Left lung (tissue), 14 donors: ENCODE measurements at places on chromosomes 11 and 22. TPM values are rescaled to one million over a fixed set of nuclear protein-coding genes. Genes with fewer than 3 reads are reported as not detected.

DNA sequence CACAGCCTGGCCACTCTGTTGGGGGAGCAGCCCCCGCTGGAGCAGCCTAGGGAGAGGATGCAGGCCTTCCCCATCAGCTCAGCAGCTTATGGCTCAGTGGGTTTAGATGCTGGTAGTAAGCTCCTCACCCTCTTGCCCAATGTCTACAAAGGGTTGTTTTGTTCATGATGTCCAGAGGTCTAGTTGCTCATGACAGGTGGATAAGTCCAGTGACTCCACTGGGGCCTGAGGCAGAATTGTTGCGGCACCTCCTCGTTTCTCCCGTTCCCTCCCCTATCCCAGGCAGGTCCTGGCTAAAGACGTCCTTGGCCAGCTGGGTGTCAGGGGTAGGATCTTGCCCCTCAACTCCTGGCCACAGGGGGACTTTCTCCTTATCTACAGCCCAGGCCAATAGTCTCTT is 233.5 kb upstream of the B3GAT1 start:
- no peak for DNase-seq

- no peak for DNase-seq
Observed at GRCh38 chr11:20008871-20009644, 151.2 kb downstream of the DBX1 start.

GRCh38 chr11:119572481-119573424 is 149.8 kb upstream of the THY1 start:
- no peak for DNase-seq

GRCh38 chr11:96579656-96580055 is 189.8 kb downstream of the JRKL start:
- no peak for DNase-seq

GRCh38 chr22:35400501-35400790 is 506 bp downstream of the MCM5 start:
- no peak for DNase-seq

DNA sequence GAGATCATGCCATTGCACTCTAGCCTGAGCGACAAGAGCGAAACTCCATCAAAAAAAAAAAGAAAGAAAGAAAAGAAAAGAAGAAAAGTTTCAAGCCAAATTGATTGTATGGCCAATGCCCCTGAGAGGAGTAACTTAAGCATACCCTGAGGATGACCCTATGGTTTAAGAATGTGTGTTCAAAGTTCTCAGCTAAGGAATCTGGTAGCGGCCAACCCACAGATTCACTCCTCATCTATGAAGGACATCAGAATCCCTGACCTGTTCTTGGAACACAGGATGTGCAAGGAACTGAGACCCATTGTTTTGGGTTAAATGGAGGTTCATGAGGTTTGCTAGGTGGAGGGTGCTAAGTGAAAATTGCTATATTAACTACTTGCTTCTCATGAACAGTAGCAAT is 18.1 kb downstream of the IZUMO1R start:
- no peak for DNase-seq

- no peak for DNase-seq
Observed at GRCh38 chr11:3879967-3880542, 24.6 kb downstream of the STIM1 start.

DNA sequence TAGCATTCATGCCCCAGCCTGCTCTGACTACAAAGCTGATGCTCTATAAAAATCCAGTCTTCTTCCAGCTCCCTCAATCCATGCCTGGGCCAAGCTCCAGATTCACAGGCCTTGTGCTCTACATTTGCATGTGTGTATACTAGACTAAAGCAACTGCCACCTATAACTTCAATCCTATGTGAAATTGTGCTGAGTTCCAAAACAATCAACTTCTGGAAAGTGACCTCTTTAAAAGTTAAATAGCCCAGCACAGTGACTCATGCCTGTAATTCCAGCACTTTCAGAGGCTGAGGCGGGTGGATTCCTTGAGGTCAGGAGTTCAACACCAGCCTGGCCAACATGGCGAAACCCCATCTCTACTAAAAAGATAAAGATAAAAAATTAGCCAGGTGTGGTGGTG is 114.3 kb upstream of the ZC3H12C start:
- no peak for DNase-seq

DNA sequence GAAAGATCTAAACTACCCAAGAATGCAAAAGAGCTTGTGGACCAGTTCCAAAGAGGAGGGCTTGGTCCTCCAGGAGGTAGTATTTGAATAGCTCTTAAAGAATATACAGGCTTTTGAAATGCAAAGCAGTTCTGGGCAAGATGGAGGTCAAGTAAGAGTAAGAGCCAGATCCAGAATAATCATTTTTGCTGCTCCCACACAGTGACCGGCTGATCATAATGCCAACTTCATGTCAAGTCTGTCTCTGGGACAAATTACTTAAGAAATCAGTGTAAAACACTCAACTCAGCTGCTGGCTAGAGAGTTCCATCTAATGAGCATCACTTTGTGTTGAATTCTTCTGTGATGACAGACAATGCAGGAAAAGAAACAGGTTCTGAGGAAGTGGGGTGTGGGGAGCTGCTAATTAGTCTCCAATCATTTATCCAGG is 250.9 kb upstream of the NARS2 start:
- DNase-seq: no peak

GRCh38 chr22:29079218-29079901 is 6.5 kb downstream of the KREMEN1 start:
- DNase-seq: no peak

DNA sequence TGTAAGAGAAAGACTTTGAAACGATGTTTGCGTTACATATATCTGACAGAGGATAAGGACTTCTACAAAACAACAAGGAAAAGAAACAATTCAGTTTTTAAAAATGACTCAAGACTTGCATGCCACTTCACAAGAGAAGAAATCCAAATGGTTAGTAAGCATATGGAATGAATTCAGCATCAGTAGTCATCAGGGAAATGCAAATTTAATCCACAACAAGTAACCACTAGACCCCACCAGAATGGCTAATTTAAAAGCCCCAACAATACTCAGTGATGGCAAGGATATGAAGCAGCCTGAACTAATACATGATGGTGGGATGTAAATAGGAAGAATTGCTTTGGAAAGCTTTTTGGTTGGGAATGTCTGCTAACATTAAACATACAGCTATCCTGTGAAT is 142.6 kb downstream of the ATXN10 start:
- DNase-seq: no peak

DNA sequence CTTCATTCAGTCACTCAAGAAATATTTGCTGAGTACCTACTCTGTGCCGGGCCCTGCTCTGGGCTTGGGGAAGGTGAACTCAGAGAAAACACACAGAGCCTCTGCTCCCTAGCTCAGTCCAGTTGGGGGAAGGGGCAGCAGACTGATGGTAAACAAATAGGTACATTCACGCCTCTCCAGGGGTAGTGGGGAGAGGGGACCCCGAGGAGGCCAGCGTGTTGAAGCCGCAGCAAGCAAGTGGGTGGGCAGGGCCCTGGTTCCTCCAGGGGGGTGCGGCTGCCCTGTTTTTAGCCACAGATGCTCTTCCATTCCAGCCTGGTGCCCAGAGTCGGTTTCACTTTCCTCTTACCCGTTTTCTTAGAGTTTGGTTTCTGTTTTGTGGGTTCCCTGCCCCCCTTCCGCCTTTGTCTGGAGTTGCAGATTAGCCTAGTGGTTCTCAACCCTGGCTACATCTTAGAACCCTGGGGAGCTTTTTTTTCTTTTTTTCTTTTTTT is 8.7 kb downstream of the DRAP1 start:
- no peak for DNase-seq

GRCh38 chr11:123183391-123184099 is 11.5 kb downstream of the CLMP start:
- no peak for DNase-seq

DNA sequence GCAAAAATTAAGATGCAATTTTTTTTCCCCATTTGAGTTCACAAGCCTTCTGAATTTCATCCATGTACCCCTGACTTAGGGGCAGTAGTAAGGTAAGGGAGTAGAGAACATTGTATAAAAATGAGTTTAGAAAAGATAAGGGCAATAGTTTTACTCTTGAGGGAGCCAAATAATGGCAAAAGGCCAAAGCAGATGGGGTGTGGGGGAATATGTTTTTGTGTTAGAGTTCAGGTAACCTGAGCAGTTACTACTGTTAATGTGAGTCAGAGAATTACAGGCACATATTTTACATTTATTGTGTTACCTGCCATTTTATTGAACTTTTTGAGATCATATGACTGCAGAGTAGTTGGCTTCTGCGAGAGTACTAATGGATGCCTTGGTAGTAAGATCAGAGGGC is 3.1 kb downstream of the EED start:
- no peak for DNase-seq

DNA sequence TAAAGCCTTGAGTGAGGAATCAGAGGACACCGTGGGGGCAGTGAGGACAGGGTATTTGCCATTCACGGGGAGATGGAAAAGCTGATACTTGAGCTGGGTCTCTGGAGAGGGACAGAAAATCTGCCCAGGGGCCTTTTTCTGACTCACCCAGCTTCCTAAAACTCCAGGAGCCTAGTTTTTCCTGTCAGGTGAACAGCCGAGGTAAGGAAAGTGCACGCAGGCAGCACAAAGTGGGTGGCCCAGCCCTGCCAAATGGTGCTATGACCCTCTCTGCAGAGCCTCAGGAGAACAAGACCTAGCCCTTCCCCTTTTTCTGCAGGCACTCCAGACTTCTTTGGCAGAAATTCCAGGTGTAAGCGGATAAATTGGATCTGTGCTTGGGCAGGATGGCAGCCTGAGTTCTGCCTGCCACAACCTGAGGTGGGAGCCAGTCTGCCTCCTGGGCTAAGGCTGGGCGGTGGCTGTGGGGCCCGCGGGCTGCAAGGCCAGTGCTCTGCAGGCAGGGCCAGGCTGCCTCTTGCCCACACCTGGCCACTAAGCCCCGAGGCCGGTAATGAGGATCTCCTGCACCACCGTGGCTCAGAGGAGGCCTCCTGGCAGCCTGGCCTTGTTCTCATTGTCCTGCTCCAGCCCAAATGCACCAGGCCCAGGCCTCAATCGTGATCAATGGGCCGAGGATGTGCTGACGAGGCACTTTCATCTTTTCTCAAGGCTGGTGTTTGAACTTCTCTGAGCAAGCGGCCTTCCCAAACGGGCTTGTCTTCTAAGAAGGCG is 72.9 kb upstream of the LMO1 start:
- DNase-seq: no peak

DNA sequence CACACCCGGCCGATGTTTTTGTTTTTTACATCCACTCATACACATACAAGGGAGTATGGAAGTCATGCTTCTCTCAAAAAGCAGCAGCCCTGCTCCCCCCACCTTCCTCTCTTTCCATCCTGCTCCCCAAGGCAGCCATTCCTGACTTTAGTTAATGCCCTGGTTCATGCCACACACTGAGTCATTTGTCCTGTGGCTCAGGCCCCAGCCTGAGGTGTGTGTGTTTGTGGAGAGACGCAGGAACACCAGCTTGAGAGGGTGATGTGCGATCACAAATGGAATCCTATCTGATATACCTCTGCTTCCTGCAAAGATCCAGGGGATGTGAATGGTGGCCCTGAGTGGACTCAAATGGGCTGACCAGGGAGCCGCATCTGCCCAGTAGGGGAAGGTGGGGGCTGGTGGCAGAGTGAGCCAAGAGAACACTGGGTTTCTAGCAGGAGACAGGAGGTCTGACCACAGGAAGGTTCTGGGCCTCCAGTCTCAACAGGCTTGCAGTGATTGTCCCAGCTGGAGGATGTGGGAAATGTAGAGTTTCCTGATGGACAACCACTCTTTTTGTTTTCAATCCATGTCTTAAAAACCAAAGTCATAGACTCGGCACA is 86.7 kb downstream of the OSBP2 start:
- no peak for DNase-seq

DNA sequence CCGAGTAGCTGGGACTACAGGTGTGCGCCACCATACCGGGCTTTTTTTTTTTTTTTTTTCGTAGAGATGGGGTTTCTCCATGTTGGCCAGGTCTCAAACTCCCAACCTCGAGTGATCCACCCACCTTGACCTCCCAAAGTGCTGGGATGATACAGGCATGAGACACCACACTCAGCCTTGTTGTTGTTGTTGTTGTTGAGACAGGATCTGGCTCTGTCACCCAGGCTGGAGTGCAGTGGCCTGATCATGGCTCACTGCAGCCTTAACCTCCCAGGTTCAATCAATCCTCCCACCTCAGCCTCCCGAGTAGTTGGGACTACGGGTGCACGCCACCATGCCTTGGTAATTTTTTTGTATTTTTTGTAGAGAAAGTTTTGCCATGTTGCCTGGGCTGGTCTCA is 23.4 kb upstream of the CLDN5 start:
- DNase-seq: no peak

DNA sequence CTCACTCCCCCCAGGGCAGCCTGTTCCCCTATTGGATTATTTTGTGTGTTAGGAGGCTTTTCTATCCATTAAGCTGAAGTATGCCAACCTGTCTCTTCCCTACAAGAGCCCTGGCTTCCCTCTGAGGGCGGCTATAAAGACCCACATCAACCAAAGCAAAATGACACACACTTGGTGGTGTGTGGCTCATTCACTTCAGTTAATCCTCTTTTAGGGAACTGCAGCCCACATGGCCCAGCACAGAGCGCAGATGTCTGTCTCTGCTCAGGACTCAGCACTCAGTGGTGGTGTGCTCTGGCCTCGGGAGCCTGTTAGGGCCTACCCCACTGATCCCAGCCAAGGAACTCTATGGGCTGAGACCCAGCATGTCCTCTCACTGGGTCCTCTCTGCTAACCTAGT is 32.2 kb upstream of the LRRC10B start:
- DNase-seq: no peak

- DNase-seq: no peak
Observed at GRCh38 chr11:121671283-121672168, 218.8 kb upstream of the SORL1-AS1 start.

DNA sequence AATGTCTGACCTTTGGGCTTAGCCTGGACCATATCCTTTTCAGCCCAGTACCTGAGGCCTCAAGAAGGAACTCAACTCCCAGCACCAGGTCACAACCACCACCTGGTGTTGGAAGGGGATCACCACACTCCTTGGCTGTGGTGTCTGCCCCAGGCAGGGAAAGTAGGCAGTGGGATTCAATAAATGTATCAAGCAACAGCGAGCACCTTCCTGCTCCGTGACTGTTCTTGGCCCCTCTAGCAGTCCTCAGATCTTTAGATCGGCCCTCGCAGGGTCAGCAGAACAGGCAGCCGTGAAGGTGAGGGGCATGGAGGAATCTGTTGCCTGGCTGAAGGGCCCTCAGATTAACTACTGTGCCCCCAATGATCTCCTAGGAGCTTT is 15.9 kb downstream of the ARFGAP2 start:
- no peak for DNase-seq

SAA1 gene
- total RNA-seq: 0.58 TPM

RTN4RL2 gene
- 4.8 TPM for total RNA-seq
